CD4-positive, alpha-beta T cell treated with Interleukin-4 for 1 hour (primary cell): ENCODE measurements at places on chromosomes 12 and 14.

- no peak for DNase-seq
These were observed 9.9 kb downstream of the PUS1 start for GRCh38 chr12:131939007-131939406.

- no peak for DNase-seq
These were observed 184.9 kb upstream of the SFSWAP start for GRCh38 chr12:131525795-131526508.

- DNase-seq = no peak
These were observed 60.0 kb downstream of the TTC6 start for GRCh38 chr14:37655418-37655817.

- no peak for DNase-seq
These were observed 345.6 kb downstream of the ADAMTS20 start for GRCh38 chr12:43206396-43206795.

DNA sequence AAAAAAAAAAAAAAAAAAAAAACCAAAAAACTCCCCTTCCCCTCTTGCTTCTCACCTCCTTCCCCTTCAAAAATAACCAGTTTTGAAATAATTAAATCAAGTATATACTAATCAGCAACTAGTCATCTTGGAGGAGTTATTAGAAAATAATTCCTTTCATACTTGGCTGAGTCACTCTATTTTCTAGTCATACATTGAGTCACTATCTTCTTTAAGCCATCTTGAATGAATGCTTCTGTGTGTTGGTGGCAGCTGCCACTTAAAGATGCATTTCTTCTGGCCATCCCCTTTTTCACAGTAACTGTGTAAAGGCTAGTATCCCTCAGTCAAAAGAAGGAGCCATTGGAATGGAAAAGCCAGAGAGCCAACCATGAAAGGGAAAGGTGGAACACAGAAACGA, 84.2 kb upstream of the TMEM263 start:
- DNase-seq = no peak
